ENCODE measurements at places on chromosomes 2 and 18.
A peak's percentile ranks its signal among the peaks of the same experiment; 100 is the strongest.

GRCh38 chr2:42747422-42747821 is 16.5 kb downstream of the OXER1 start:
- no peak overlapping the region for H3K4me3 ChIP-seq
- no peaks in the 10 kb centered on the region for H3K27me3 ChIP-seq
- no peak for DNase-seq
- no peak overlapping the region for H3K27ac ChIP-seq

DNA sequence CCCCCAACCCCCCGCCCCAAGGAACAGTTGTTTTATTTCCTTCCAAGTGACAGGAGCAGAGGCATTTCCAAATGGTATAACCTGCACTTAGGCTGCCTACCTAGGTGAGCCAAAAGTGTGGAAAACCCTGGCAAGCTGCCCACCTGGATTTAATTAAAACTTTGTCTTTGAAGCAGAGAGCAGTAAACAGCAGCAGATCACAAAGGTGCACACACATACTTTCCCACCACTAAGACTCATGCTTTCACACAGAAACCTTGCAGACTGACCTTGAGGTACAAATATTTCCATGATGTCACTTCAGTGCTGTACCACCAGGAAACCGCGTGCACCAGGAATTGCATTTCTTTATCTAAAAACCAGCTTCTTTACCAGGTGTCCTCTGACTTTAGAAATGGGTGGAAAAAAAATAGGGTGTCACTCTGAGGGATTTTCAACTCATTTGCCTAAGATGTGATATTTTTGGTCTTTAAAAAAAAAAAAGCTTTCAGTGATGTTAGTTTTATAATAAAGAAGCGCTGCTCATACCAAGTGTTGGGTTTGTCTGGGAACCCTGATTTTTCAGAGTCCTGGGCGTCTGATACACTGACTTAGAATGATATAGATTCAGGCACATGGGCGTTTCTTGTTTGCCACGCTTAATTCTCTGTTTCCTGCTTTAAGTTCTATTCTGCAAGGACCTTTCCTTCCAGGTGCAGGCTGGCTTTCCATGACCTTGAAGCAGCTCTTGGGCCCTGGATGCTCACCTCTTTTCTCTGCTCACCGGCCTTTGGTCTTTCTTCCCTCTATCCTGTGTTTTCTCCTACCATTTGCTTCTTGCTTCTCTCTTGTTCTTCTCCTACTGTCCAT is 70.7 kb upstream of the BCL2L11 start:
- H3K27ac ChIP-seq, result no peak overlapping the region
- H3K27me3 ChIP-seq, result no peaks in the 10 kb centered on the region
- no peak for DNase-seq

DNA sequence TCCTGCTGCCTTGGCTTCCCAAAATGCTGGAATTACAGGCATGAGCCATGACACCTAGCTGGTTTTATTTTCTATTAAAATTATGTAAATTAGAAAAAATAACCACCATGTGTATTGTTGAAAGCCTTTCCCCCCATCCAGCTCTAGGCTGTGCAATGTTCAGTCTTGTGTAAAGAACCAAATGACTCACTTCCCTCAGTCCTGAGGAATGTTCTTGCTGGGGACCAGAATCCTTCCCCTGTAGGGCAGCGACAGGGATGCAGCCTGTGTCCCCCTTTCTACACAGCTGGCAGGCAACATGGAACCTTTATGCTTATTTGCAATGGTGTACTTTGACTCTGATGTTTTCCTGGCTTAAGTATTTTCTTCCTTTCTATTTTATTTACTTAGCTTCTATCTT is 29.4 kb downstream of the AOX1 start:
- H3K4me3 ChIP-seq, result no peak overlapping the region
- no peaks in the 10 kb centered on the region for H3K27me3 ChIP-seq
- H3K36me3 ChIP-seq, result no peaks in the 10 kb centered on the region
- DNase-seq, result no peak

DNA sequence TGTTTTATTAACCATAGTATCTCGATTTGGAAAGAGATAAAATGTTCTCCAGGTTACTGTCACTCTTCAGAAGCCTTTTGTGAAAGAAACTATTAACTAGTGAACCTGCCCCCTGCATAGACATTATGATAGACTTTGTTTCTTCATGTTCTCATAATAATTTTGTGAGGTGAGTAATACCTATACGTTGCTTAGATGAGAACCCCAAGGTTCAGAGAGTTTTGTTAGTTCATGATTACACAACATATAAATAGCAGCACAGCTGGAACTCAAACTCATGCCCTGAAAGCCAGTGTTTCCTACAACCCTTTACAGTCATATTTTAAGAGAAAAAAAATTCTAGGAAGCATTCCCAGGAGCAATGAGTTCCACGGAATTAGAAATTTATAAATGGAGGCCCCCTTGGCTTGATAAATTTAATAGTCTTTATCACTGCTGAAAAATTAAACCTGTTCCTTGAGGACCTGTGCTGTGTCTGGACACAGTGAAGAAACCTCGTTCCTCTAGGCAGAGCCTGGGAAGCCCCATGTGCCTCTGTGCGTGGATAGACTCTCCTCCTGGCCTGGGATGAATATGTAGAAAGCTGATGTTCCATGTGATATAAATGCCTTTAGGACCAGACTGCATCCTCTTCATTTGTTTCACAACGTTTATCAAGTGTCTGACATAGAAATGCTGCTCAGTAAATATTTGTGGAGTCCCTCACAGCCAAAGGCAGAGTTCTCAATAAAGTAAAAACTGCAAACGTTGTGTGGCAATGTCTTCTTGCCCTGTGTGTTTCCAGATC is 1257.0 kb upstream of the GYPC start:
- no peaks in the 10 kb centered on the region for H3K27me3 ChIP-seq
- H3K4me3 ChIP-seq, result no peak overlapping the region
- no peak overlapping the region for H3K27ac ChIP-seq
- DNase-seq, result no peak
- H3K36me3 ChIP-seq, result no peaks in the 10 kb centered on the region
- no peaks in the 10 kb centered on the region for H3K4me1 ChIP-seq

- H3K4me1 ChIP-seq, result no peaks in the 10 kb centered on the region
- no peak overlapping the region for H3K4me3 ChIP-seq
- no peak overlapping the region for H3K27ac ChIP-seq
- no peaks in the 10 kb centered on the region for H3K36me3 ChIP-seq
These were observed 6.9 kb downstream of the ACYP2 start for GRCh38 chr2:54122171-54122935.

DNA sequence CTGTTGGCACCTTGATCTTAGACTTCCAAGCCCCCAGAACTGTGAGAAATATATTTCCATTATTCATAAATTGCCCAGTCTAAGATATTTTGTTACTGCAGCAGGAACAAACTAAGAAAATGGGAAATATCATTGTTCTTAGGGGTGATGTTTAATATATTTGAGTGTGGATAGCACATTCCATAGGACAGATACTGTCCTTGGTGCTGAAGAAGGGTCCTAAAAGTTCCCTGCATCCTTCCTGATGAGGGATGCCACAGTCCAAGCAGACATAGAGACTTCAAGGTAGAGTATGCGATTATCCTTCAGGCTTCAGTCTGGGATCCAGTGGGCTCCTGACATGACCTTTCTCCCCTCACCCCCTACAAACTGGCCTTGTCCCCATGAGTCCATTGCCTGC is 689.0 kb downstream of the TDRD15 start:
- H3K4me1 ChIP-seq, result no peaks in the 10 kb centered on the region
- no peak for DNase-seq
- no peaks in the 10 kb centered on the region for H3K27me3 ChIP-seq
- no peak overlapping the region for H3K4me3 ChIP-seq
- no peak overlapping the region for H3K27ac ChIP-seq

- H3K27me3 ChIP-seq, result no peaks in the 10 kb centered on the region
- peak; percentile 51 for DNase-seq
- no peaks in the 10 kb centered on the region for H3K36me3 ChIP-seq
- H3K4me1 ChIP-seq, result no peaks in the 10 kb centered on the region
These were observed 2.7 kb downstream of the GPC1 start for GRCh38 chr2:240437861-240438809.

DNA sequence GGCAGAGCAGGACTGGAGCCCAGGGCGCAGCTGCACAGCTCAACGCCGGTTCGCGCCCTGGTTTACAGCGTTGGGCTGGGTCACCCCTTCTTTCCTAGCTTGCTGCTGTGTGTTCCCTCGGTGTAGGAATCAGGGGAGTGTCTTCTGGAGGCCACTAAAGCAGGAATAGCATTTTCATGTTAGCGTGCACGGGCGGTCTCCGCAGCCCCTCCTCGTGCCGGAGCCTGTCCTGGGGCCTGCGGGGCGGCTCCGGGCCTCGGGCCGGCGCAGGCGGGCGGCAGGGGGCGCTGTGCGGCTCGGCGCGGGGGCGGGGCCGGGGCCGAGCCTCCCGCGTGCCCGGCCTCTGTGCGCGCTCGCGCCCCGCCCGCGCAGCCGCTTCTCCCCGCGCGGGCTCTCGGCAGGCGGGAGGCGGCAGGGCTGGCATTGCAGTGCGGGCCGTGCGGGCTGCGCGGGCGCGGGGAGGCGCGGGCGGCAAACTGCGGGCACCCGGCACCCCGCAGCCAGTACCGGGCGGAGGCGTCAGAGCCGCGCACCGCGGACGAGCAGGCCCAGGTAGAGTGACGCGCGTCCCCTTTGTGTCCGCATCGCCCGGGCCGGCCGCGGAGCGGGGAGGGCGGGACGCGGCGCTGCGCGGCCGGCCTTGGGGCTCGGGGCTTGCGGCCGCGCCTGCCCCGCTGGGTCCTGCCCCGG is at the start of gene RNF144A:
TSS of gene RNF144A (plus strand) at position 342 of the 690 bp plus-strand sequence. CDS start 79,515 bp downstream, outside the sequence.
- no peaks in the 10 kb centered on the region for H3K27me3 ChIP-seq
- H3K27ac ChIP-seq, result peak within 1 kb of the TSS; percentile 86
- H3K4me3 ChIP-seq, result peak within 1 kb of the TSS; percentile 94
- H3K4me1 ChIP-seq, result no peaks in the 10 kb centered on the region
- DNase-seq, result peak; percentile 74

GRCh38 chr2:72138921-72139381 is 8.7 kb downstream of the CYP26B1 start:
- H3K36me3 ChIP-seq, result no peaks in the 10 kb centered on the region
- no peaks in the 10 kb centered on the region for H3K27me3 ChIP-seq
- no peak overlapping the region for H3K27ac ChIP-seq
- H3K4me1 ChIP-seq, result no peaks in the 10 kb centered on the region
- no peak overlapping the region for H3K4me3 ChIP-seq
- DNase-seq, result no peak

DNA sequence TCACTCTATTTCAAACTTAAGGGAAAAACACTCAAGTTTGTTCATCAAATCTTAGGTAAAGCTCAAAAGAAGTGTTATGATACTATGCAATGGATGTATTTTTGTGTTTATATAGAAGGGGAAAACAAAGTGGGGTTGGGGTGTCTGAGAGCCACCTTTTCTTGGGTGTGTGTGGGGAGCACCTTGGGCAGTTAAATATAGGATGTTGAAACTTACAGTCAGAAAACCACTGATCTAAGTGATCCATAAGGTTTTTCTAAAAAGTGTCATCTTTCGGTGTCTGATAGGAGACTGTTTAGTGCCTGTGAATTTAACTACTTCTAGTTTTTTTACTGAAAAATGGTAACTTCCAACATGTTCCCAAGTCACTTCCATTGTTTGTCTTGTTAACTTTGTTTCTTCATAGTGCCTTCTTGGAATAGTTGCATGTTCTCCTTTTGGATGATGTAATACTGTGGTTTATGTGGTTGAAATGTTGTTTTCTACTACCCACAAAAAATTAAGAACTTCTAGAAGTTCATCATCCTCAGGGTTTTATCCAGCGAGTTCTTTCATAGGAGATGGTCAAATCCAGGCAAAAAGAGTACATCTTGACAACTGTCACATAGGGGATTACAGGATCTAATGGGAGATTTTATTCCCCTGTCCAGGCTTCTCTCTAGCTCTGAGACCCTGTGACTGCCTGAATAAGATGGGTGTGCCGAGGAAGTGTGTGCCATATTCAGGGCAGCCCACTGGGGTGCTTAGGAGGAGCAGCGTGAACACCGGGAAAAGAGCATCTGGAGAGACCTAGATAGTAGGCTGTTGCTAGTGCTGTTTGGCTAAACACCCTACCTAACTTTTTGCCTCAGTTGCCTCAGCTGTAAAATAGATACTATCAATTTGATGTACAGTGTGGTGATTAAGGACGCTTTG is 46.2 kb downstream of the CAB39 start:
- no peaks in the 10 kb centered on the region for H3K27me3 ChIP-seq
- no peak overlapping the region for H3K4me3 ChIP-seq
- H3K27ac ChIP-seq, result peak overlapping the region; percentile 10
- H3K36me3 ChIP-seq, result no peaks in the 10 kb centered on the region

GRCh38 chr2:85649201-85650190 is 18.5 kb downstream of the SFTPB start:
- DNase-seq, result no peak
- H3K4me3 ChIP-seq, result no peak overlapping the region
- H3K4me1 ChIP-seq, result no peaks in the 10 kb centered on the region
- no peaks in the 10 kb centered on the region for H3K36me3 ChIP-seq
- peak overlapping the region; percentile 14 for H3K27ac ChIP-seq

- H3K27me3 ChIP-seq, result no peaks in the 10 kb centered on the region
- H3K4me1 ChIP-seq, result no peaks in the 10 kb centered on the region
- H3K27ac ChIP-seq, result no peak overlapping the region
These were observed 23.2 kb downstream of the LAMA1 start for GRCh38 chr18:7094427-7094826.

DNA sequence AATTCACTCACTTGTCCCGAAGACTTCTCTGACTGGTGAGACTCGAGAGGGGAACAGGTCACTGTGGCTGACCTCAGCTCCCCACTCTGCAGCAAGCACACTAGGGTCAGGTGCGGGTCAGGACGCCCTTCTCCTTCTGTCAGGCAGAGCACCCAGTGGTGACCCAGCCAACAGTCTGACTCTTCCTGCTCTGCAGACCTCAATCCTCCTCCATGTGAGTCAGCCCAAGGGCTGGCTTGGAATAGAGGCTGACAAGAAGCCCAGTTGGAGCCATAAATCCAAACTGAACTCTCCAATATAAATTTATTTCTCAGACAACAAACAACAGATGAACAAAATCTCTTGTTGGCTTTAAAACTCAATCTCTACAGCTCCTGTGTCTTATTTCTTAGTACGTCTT is 253.1 kb downstream of the SH3BP4 start:
- no peak overlapping the region for H3K27ac ChIP-seq
- H3K27me3 ChIP-seq, result no peaks in the 10 kb centered on the region
- H3K4me3 ChIP-seq, result no peak overlapping the region
- no peaks in the 10 kb centered on the region for H3K4me1 ChIP-seq

- no peaks in the 10 kb centered on the region for H3K27me3 ChIP-seq
- H3K27ac ChIP-seq, result peak overlapping the region; percentile 63
- H3K36me3 ChIP-seq, result no peaks in the 10 kb centered on the region
- H3K4me3 ChIP-seq, result no peak overlapping the region
- DNase-seq, result peak; percentile 21
These were observed 15.5 kb downstream of the PXDN start for GRCh38 chr2:1728821-1729220.

DNA sequence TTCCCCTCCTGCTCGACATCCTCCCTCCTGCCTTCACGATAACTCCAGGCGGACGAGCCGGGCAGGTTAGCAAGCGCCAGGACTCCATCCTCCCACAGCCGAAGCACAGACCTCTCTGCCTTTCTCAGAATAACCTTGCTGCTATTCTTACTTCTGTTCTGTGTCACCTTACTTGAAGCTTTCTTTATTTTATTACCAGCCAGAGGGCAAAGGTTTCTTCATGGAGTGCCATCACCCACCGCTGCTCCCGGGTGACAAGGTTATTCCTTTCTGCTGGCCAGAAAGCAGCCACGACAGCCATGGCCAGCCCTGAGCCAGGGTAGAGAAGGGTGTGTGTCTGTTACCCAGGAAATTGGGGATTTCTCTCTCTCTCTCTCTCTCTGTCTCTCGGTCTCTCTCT is 227.1 kb downstream of the ANAPC1 start:
- no peak for DNase-seq
- no peak overlapping the region for H3K4me3 ChIP-seq
- H3K27ac ChIP-seq, result no peak overlapping the region

All from uterus (tissue), 4 donors.